ENCODE measurements at places on chromosomes 13 and 19. TPM values are rescaled to one million over a fixed set of nuclear protein-coding genes. Genes with fewer than 3 reads are reported as not detected.

The PTH2 gene
- not detected for total RNA-seq

The SLC17A7 gene
- 0.76 TPM for total RNA-seq

The C19orf47 gene
- 138 TPM for total RNA-seq

The EPSTI1 gene
- total RNA-seq: 31.3 TPM

The CRTC1 gene
- 8.8 TPM for total RNA-seq

DNA sequence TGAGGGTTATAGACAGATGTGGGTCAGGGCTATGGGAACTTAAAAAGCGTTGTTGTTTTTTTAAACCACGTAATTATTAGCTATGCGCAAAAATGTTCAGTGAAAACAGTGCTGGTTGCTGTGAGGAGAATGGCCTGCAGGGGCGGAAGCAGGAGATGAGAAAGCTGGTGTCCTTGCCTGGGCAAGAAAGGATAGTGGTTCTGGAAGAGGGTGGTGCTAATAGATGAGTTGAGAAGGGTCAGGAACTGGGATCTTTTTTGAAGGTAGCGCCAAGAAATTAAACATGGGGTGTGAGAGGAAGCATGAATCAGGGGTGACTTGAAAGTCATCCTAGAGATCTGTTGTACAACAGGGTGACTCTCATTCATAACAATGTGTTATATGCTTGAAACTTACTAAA is 4.8 kb upstream of the SMG9 start:
- no peak for DNase-seq

DNA sequence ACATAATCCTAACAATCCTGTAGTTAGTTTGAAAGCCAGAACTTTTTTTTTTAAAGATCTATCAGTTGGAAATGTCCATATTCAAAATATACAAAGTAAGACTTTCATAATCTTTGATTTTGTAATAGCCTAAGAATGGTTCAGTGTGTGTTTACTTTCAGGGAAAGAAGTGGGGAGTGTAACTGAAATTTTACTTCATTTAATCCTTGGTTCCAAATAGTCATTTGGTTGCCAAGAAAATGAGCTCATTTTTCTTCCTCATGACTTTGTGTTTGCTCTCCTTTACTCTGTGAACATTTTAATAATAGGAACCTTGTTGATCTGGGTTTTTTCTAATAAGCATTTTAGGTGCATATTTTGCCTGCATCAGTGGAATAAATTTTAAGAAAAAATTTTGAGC is 278.8 kb downstream of the SLITRK6 start:
- DNase-seq: no peak

DNA sequence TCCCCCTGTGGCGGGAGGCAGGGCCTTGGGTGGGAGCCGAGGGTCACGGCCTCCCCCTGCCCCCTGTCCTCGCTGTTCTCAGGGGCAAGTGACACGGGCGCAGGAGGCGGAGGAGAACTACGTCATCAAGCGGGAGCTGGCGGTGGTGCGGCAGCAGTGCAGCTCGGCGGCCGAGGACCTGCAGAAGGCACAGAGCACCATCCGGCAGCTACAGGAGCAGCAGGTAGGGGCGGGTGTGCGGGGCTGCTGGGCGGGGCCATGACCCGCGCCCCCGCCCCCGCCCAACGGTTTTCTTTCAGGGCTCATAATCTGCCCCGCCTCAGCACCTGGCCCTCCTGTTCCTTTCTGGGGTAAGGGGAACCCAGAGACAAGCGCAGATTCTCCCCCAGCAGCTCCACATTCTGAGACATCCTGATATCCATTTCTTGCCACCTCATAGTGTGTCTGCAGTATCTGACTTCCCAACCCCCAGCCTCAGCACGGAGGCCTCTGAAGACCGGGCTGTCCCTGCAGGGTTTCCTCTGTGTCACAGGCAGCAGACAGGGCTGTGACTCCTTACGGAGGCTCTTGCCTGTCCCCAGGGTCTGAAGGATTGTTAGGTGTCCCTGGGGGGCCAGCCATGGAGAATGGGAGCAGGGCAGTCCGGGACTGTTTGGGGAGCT is 15.9 kb downstream of the PRR36 start:
- DNase-seq: no peak

DNA sequence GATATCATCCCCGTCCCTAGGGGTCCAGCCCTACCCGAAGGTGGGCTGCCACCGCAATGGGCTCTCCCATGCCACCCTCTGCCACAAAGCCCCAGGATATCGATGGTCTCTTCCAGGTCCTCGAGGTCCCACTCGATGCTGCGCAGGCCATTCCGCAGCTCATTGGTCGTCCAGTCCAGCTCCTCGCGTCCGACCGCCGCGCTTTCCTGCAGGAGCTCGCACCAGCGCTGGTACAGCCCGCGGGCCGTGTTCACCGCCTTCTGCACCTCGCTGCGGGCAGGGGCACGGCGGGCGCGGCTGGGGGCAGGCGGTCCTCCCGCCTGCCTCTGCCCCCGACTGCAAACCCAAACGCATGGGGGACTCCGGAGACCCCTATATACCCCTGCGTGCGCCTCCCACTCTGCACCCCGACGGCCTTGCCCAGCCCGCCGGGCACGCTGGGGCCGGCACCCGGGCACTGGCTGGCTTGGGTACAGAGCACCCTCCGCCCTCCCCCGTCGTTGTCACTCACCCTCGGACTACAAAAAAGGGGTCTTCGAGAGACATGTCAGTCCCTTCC is 468 bp downstream of the STX10 start:
- DNase-seq: no peak

DNA sequence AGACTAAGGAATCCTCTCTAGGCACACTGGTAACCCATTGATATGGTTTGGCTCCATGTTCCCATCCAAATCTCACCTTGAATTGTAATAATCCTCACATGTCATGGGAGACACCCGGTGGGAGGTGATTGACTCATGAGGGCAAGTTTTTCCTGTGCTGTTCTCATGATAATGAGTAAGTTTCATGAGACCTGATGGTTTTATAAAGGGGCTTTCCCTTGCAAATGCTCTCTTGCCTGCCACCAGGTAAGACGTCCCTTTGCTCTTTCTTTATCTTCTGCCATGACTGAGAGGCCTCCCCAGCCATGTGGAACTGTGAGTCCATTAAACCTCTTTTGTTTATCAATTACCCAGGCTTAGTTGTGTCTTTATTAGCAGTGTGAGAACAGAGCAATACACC is 81.4 kb upstream of the GPC6 start:
- DNase-seq: no peak

DNA sequence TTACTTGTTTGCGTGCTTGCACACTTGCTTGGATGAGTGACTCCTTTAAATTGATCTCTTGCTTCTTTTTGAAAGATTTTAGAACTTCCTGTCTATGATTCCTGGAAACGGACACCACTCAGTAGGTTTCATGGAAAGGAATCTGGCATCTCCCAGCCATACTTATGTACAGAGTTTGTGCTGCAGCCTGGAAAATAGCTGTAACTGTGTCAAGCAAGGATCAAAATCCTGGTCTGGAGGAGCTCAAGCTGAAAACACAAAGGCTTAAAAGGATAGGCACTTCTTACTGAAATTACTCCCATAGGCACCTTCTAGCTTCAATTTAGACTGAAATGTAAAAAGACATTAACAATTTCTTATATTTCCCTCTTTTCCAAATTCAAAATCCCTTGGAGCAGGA is 1.4 kb upstream of the FREM2 start:
- DNase-seq: no peak

- DNase-seq: no peak
Measured at GRCh38 chr13:40336228-40337221, 329.9 kb downstream of the FOXO1 start.
